A172 (cell line): ENCODE measurements at places on chromosomes 1 and 21. TPM values are rescaled to one million over a fixed set of nuclear protein-coding genes. Genes with fewer than 3 reads are reported as not detected.

DNA sequence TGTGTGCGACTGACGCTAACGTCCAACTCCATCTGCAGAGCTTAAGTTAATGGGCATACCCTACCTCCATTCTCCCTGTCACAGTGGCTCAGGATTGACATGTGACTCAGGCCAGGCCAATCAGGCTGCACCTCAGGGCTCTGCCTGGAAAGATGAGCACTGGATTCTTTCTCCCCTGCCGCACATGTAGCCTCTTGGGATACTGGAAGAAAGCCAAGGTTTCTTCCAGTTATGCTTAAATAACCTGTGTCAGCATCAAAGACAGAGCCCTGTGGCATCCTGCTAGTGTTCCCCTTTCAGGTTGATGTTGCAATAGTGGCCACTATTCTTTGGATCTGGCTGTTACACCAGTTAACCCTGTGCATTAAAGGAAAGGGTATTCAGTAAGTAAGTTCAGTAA, 55.0 kb upstream of the SYT6 start:
- no peak for DNase-seq

GRCh38 chr1:6321205-6321604, 60.3 kb upstream of the GPR153 start:
- DNase-seq, result no peak

DNA sequence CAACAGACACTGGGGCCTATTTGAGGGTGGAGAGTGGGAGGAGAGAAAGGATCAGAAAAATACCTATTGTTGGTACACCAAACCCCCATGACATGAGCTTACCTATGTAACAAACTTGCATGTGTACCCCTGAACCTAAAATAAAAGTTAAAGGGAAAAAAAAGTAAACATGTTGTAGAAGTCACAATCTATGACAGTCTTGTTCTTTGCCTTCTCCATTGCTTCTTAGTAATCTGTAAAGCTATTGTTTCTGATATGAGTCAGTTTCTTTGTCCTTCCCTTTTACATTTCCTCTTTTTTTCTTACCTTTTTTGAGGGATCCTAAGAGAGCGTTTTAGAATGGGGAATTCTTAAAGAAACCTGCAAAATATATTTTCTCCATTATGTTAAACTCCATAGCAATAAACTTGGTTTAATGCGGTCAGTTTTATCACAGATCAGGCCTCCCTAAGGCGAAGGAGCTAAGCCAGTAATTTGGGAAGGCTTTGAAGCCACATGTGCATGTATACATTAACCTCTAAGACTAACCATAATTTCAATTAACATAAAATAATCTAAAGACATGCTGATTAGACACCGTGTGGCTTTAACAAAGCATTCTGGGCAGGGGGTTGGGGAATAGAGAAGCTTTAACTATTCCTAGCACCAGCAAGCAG, 77.8 kb upstream of the C1orf105 start:
- DNase-seq, result no peak

Gene SLC44A5
- total RNA-seq, result 3.4 and 3.7 TPM in 2 replicates
